Myometrial cell (primary cell): ENCODE measurements at places on chromosomes 3 and 15. TPM values are rescaled to one million over a fixed set of nuclear protein-coding genes. Genes with fewer than 3 reads are reported as not detected.

CPN2 gene
- total RNA-seq = not detected in 2 replicates

CLDN18 gene
- not detected in 2 replicates for total RNA-seq

FANCI gene
- total RNA-seq = 19.9 and 39.7 TPM in 2 replicates

GAP43 gene
- total RNA-seq = not detected in 2 replicates

C3orf70 gene
- 0.18 and 0.29 TPM in 2 replicates for total RNA-seq

ACTRT3 gene
- total RNA-seq = 1.7 and 3.4 TPM in 2 replicates

MUC13 gene
- total RNA-seq = not detected in 2 replicates

MAGEL2 gene
- total RNA-seq = not detected in 2 replicates
